ENCODE measurements at places on chromosomes 1 and 21.

DNA sequence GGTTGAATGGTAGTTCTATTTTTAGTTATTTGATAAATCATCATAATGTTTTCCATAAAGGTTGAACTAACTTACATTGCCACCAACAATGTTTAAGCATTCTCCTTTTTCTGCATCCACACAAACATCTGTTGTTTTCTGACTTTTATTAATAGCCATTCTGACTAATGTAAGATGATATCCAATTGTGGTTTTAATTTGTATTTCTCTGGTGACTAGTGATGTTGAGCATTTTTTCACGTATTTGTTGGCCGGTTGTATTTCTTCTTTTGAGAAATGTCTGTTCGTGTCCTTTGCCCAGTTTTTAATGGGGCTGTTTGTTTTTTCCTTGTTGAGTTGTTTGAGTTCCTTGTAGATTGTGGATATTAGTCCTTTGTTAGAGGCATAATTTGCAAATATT is 24.6 kb upstream of the SLC35F3 start:
- no peak for DNase-seq

- no peak for DNase-seq
Observed at GRCh38 chr1:86618358-86618757, 71.5 kb downstream of the CLCA4 start.

- DNase-seq: no peak
Observed at GRCh38 chr1:9844106-9844505, 20.3 kb upstream of the CLSTN1 start.

DNA sequence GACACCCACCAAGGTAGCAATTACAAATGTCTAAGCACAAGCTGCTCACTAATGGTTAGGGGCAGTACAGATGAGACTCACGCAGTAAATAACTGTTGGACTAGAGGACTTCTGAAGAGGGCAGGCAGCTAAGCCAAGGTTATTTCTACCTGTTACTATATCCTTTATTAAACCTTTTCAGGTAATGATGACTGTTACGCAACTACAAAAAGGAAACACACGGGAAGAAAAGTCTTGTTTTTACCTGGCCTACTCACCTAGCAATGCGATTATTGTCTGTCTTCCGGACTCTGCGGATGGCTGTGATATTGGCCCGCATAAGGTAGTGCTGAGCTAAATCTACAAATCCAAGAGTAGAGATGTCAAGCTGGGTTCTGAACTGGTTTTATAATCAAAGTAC is 17.8 kb upstream of the VHLL start:
- DNase-seq: no peak
